Stimulated activated CD4-positive, alpha-beta T cell treated with anti-CD3 and anti-CD28 coated beads, Interleukin-2, amount 100 ng/mL, for 24 hours (primary cell): ENCODE measurements at places on chromosomes 16 and 17.

- no peak for DNase-seq
These were observed 28.3 kb upstream of the APPBP2 start for GRCh38 chr17:60554377-60554788.

DNA sequence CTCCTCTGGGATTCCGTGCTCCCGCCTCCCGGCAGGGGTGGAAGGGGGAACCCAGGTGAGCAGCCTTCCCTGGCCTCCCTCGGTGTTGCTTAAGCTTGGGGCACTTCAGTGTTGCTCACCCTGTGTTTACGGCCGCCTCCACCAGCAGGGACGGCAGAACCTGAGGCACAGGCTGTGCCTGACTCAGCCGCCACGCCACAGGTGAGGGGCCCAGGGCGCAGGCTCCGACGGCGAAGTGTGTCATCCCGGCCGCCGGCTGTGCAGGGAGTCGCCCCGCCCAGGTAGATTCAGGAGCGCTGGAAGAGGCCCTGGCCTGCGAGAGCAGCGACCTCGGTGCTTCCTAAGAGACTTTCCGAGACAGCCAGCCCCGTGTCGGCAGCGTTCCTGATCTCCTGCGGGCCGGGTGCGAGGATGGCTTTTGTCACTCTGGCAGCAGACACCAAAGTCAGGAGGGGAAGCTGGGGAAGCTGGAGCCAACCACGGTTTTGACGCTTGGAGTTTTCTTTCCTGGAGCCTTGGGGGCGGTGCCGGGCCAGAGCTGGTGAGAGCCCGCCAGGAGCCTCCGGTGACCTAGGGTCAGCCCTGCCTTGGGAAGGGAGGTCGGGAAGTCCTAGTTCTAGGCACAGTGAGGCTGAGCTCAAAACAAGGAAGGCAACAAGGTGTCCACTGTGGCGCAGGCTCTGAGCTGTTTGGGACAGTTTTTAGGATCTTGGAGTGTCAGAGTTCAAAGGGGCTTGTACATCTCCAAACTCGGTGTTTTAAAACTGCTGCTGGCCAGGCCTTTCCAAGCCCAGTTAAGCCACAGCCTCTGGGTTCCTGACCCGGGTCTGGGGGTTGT is 2.1 kb downstream of the GSE1 start:
- DNase-seq, result peak; percentile 55

- no peak for DNase-seq
These were observed 1.9 kb downstream of the CREBBP start for GRCh38 chr16:3878610-3879009.

GRCh38 chr16:75420987-75421819 is 12.1 kb downstream of the CFDP1 start:
- DNase-seq, result peak; percentile 38

DNA sequence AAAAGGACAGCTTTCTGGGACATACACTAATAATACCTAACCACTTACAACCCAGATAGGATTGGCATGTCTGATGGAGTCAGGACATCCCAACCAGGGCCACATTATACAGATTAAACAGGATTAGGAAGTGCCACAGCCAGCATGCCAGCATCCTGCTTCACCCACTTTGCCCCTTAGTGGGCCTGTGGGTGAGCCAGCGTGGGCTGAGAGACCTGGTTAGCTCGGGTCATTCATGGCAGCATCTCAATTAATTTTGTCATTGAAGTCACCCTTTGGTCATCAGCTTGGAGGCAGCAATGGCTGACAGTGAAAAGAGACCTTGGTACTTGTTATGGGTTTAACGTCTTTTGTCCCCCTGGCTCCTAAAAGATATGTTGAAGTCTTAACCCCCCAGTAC is 29.9 kb upstream of the SLC6A2 start:
- no peak for DNase-seq

GRCh38 chr16:56279132-56279531 is 87.8 kb downstream of the GNAO1 start:
- DNase-seq, result peak; percentile 62

- no peak for DNase-seq
These were observed 116.3 kb downstream of the SOX9 start for GRCh38 chr17:72236980-72237633.

DNA sequence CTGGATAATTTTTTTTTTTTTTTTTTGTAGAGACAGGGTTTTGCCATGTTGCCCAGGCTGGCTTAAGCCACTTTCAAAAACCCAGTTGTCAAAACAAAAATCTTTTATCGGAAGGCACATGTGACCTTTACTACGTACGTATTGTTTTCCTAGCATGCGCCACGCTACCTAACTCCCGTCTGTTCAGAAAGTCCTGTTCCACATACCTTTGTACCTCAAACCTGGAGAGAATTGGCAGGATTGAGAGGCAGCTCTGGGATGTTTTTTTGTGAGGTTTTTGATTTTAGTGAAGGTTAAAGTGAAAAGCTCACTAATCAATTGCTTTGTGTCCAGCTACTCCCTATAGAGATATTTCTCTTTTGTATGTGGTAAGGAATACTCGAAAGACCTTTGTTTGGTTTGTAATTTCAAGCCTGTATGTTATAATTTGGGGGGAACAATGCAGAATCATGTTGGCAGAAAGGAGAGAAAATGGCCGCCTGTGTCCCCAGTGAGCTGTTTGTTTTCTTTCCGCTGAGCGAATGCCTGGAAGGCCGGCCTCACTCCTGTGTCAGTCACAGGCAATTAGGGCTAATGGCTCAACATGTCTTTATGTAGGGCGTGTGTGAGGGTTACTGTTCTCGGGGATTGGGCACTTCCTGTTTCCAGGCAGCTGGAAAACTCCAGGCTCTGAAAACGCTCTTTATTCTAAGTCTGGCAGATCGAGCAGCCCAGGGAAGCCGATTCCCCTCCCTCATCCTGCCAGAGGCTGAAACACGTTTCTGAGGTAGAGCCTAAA is 60.8 kb upstream of the CLEC18A start:
- DNase-seq, result no peak

DNA sequence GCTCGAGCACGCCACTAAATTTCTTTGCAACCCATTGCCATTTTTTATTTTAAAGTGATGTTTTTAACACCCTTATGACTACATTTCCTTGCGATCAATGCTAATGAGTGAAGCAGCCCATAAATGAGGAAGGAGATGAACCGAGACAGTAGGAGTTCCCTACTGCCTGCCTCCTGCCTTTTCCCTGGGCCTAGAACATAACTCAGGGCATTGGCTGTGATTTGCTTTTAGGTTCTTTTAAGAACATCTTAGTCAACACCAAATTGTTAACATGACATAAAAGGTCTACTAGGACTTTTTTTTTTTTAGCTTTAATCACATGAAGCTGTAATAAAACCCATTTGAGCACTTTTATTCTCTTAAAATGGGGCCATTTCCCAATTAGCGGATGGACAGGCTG is 81.3 kb downstream of the MAP2K6 start:
- DNase-seq, result no peak

- DNase-seq, result no peak
These were observed 22.8 kb downstream of the KATNIP start for GRCh38 chr16:27572711-27573110.

GRCh38 chr17:385836-386140 is 33.2 kb upstream of the RPH3AL start:
- DNase-seq, result no peak

DNA sequence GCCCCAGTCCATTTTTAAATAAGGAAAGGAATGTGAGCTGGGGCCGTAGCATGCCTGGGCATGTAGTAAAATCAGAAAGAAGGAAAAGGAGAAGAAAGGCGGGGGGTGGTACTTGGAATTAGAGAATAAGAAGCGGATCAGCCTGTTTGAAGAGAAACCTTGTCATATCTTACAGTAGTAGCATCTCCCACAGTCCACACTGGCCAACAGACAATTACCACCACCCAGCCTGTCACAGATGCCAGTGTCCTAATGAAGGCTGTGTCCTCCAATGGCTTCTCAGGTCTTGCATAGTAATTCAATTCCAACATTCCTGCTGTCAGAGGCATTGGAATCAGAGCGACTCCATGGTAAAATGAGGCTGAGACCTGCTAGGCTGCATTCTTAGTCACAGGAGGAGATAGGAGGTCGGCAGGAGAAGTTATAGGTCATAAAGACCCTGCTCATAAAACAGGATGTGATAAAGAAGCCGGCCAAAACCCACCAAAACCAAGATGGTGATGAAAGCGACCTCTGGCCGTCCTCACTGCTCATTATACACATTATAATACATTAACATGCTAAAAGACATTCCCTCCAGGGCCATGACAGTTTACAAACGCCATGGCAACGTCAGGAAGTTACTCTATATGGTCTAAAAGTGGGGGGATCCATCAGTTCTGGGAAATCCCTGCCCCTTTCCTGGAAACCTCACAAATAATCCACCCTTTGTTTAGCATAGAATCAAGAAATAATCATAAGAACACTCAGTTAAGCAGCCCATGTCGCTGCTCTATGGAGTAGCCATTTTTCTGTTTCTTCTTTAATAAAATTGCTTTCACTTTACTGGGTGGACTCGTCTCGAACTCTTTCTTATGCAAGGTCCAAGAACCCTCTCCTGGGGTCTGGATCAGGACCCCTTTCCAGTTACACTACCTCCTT is 9.6 kb upstream of the AKAP10 start:
- DNase-seq, result no peak

DNA sequence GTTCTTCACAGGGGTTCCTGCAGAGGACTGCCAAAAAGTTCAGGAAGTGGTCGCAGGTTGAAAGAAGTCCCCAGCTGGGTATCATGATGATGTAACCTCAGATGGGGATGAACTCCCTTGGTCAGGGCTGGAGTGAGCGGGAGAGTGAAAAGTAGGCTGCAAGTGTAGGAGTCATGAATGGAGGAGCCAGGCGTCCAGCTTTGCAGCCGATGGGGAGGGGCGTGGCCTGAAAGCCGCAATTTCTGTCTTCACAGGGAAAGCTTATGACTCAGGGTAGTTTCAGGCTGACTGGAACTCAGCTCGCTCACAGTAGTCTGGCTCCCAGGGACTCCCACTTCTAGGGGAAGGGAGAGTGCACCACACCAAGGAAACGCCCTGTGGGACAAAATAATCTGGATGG is 70.0 kb upstream of the HS3ST3A1 start:
- DNase-seq, result peak; percentile 25

- DNase-seq, result no peak
These were observed 6.4 kb upstream of the SLFN12L start for GRCh38 chr17:35543856-35544255.

DNA sequence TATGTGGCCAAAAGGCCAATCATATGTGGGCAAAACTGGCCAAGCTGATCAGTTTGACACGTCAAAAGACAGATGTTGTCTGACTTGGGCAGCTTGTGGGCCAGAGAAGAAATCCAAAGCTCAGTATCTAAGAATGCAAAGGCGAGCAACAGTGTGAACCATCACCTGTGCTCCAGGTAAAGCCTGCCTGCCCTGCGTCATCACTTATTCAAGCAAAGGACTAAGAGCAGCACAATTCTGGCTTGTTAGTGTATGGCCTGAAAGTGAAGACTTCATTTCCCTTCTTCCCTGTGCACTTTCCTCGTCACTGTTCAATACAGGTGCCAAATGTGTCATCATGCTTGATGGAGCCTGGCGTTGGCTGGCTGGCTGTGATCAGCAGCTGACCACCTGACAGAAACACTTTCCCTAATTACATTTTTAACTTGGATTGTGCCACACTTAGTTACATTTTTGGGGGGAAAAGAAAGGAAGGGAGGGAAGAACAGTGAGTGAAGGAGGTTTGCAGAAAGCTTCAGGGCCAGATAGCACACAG is 4.7 kb downstream of the FAM20A start:
- DNase-seq, result no peak

GRCh38 chr17:48749621-48750553 is 21.3 kb upstream of the HOXB13 start:
- DNase-seq, result no peak

DNA sequence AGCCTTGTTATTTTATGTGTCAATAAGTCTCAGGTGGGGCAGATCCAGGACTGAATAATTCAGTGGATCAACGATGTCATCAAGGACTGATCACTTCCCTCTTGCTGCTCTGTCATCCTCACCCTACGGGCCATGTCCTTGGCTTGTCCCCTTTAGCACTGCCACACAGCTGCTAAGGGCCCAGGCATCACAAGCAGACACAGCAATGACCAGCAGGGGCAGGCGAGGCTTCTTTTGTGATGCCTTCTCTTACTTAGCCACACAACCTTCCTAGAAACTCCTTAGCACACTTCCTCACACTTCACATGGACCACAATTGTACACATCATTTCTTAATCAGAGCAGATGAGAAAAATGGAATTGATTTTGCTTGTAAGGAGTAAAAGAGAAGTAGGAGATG is 356.3 kb upstream of the SOX9 start:
- no peak for DNase-seq

DNA sequence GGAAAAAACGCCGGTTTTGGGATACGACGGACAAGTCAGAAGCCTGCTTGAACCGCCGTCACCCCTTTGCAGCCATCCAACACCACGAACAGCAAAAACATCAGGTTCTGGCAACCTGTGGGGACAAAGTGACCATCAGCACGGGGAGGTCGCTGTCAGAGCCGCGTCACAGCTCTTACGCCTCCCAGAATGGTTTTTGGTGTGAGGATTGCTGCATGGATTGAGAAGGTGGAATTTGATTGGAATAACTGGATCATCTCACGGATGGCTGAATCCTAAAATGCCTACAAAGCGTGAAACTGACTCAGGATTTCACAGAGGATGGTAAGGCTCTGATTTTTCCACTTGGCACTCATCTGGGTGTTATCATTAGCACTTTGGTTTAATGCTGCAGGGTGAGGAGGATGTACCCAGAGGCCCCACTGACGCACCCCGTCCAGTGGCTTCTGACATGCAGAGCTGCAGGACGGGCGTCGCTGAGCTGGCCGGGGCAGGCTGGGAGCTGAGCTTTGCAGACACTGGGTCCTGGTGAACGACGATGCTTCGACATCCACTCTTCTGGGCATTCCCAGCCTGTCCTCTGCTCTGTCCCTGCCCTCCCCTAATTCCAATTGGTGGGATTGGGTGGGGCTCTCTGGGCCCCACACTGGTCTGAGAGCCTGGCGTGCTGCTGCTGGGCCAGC is 73.4 kb upstream of the CREBBP start:
- no peak for DNase-seq

DNA sequence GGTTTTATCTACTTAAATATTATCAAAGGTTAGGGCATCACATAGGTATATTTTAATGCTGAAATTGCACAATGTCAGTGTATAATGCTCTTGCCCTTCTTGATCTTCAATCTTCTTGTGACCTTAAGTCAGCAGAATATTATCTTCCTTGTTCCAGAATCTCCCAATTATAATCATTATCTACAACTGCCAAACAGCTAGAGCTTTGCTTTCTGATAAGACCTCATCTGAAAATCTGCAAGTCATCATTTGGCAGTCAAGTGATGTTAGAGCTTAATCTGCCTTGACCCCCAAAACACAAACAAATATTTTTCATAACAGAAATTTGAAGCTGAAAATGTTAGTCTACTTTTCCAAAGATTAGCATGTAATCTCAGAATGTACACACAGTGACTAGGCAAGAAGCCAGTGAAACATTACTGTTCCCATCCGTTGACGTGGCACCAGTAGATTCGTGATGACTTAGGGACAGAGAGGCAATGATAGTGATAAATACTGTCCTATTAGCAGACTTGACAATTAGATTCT is 19.8 kb downstream of the REXO5 start:
- no peak for DNase-seq

- no peak for DNase-seq
These were observed 392.1 kb downstream of the SOX9 start for GRCh38 chr17:72512649-72513556.
